ENCODE measurements at places on chromosomes 2 and 18. TPM values are rescaled to one million over a fixed set of nuclear protein-coding genes. Genes with fewer than 3 reads are reported as not detected.

DNA sequence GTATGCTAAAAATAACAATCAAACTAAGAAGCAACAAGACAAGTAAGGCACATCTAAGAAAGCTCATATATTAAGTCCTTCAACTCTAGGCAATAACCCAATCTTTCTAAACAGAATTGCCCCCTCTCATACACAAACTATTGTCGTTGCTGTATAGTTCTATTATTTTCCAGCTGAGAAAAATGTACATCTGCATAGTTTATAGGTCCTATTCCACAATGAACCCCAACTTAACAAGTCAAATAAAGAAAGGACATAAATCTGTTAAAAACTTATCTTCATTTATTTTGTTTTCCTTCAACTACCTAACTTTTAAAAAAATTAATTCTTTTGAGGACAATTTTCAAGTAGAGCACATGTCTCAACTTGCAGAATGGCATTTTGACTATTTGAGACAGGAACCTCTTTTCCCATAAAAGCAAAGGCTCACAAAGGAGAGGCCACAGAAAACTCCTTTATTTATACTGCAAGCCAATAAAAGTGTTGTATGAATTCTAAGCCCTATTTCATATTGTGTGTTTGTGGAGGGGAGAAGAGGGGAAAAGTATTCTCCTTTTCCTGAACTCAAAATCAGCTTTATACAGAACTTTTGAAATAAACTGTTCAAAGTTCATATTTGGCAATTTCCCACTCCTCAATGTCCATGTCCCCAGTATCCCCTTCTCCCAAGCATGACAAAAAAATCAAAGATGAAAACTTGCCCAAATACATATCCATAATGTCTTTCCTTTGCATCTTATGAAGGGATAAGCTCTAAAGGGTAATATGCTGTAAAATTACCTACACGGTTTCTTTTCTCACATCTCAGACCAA, 37.4 kb downstream of the RTN4 start:
- no peak for DNase-seq

HNRNPLL gene
- 46.2 TPM for polyA plus RNA-seq

DNA sequence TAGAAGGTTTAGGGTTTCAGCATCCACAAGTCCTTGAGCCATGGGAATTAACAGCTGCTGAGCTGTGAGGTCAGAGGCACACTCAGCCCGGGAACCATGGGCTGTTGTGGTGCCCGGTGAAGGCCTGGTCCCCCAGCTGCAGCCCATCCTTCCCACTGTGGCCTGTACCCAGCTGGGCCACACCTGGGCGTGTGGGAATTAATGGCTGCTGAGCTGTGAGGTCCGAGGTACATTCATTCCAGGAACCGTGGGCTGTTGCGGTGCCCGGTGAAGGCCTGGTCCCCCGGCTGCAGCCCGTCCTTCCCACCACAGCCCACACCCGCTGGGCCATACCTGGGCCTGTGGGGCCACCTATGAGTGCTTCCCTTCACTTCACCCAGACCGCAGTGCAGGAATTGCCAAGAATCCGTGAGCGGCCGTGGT, 25.2 kb downstream of the TMEM18 start:
- DNase-seq, result no peak

DNA sequence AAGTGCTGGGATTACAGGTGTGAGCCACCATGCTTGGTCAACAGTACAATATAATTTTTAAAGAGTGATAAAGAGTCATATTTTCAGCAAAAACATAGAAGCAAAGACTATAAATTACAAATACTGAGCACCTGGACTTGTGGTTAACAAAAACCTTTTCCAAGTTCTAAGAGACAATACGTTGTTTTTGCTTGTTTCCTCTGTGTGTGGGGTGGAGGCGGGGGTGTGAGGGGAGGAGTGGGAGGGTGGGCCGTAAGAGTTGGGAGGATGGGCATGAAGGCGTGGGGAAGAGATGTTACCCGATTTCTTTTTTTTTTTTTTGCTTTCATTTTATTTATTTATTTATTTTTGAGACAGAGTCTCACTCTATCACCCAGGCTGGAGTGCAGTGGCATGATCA, 78.0 kb upstream of the WIPF1 start:
- no peak for DNase-seq
